ENCODE measurements at places on chromosomes 2 and 18. TPM values are rescaled to one million over a fixed set of nuclear protein-coding genes. Genes with fewer than 3 reads are reported as not detected.

BOLA3 gene
- 23.1 TPM for total RNA-seq

ASB18 gene
- total RNA-seq: not detected

- DNase-seq: no peak
Measured at GRCh38 chr2:129011466-129012061, 692.9 kb upstream of the HS6ST1 start.

DNA sequence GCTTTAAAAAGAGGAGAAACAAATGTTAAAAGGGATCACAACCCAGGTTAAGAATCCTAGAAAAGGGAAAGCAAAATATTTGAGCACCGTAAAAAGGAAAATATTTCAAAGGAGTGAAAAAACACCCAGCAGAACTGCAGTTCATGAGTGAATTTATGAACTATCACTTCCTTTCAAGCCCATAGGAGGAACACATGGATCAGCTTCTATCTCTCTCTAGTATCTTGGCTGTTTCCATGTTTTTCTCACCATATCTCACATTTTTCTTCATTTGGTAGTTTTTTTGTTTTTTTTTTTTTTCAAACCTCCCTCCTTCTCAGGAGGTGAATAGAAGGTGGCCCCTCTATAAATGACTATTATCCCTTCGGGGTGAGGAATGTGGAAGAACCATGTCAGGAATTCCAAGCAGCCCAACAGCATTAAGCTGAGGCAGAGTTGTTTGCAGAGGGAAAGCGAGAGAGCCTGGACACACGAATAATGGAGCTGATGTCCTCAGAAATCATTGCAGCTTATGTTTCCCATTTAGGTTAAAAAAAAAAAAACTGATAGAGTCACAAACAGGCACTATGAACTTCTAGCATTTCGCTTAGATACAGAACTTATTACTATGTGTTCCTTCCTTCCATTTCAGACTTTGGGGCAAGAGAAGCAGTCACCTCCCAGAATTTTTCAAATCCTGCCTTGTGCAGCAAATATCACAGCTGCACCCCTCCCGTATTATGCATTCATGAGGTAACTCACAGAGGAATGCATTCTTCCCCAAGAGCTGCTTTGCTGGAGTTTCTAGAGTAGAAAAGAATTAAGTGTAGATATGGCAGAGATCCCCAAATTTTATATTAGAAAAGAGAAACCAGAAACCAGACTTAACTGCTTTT lies 315.6 kb downstream of the IRS1 start:
- DNase-seq: no peak

GRCh38 chr2:27990030-27990590 lies 99.6 kb downstream of the BABAM2 start:
- no peak for DNase-seq

- no peak for DNase-seq
Measured at GRCh38 chr18:47549021-47549540, 297.6 kb upstream of the SKOR2 start.
